ENCODE measurements at places on chromosomes 5 and 9. TPM values are rescaled to one million over a fixed set of nuclear protein-coding genes. Genes with fewer than 3 reads are reported as not detected.

GRCh38 chr5:154571325-154572035 is 93.5 kb upstream of the HAND1 start:
- no peak for DNase-seq

- no peak for DNase-seq
Observed at GRCh38 chr5:73938938-73939320, 312.9 kb downstream of the ARHGEF28 start.

- DNase-seq = peak; percentile 39
Observed at GRCh38 chr9:104748359-104749031, 1.0 kb downstream of the NIPSNAP3A start.

DNA sequence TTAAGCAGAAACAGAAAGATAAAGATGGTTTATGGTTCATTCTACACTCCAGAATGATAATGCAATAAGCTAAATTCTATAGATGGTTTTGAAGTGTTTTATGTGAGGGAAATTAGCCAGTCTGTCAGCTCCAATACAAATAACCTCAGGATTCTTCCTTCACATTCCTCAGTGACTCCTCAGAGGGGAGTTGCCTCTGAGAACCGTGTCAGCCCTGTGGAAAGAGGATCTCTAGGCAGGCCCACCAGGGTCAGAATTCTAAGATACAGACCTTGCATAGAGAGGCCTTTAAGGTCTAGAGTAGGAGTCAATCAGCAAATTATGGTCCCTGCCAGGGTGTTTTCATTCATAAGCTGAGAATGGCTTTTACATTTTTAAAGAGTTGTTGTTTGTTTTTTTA is 26.6 kb downstream of the RUSC2 start:
- DNase-seq = peak; percentile 20

- no peak for DNase-seq
Observed at GRCh38 chr9:129349665-129349947, 171.5 kb upstream of the IER5L start.

GRCh38 chr9:76603448-76603895 is 144.5 kb downstream of the GCNT1 start:
- DNase-seq = peak; percentile 87

DNA sequence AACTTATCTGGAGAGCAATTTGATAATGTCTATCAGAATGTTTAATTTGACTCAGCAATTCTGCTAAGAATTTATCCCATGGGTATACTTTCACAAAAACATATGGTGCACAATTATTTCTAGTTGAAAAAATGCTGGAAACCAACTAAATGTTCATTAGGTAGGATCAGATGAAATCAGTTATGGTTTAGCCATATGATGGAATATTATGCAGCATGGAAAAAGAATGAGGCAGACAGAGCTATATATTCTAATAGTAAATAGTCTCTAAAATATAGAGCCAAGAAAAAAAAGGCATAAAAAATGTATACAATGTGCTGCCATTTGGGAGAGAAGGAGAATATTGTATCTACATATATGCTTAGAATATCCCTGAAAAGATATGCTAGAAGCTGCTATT is 3.6 kb upstream of the SPATA6L start:
- DNase-seq = no peak

DNA sequence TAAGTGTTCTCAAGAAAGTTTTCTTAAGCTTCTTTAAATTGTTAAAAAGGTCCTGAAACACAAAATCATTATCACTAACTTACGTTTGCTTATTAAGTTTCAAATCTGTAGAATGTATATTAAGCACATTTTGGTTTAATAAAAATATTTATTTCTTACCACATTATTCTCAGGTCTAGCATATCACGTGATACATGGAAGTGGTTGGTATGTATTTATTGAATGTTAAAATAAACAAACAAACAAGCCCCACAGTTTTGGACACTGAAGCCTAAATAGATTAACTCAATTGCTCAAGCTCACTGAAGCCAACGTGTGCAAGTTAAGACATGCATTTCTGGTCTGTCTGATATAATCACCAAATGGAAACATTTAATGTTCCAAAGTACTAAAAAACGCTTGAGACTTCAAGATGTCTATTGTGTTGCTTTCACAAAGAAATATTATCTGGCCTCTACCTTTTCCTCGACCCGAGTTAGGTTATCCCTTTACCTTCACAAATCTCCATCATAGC is 1136.9 kb downstream of the TAF11L14 start:
- no peak for DNase-seq

DNA sequence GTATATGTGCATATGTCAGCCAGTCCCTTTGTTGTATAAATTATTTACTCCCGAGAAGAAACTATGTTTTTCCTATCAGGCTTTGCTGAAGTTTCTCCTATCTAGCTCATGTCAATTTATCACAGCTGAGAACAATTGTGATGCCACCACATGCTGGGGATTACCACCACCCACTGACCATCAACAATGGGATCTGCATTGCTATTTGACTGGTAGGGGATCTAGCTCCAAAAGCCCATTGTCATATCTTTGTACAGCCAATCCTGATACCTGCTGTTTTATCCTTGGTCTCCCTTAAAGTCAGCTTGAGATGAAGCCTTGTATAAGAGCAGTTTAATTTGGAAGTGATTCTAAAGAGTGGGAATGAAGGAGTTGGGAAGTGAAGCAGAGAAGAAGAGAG is 53.9 kb upstream of the KCNN2 start:
- no peak for DNase-seq

DNA sequence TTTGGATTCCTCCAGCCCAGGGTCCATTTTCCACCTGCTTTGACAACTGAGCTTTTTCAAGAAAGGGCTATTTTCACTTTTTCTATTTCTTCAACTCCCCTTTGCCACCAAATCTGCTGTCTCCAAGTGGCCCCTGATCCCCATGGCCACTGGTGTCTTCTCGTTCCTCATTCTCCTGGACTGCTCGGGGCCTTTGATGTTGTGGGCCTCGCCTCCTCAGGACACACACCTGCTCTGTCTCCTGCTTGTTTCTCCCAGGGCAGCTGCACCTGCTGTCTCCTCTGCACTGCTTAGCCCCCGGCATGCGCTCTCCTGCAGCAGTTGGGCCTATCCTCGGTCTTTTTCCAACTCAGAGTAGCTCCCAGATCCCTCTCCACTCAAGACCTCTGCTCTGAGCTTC is 16.3 kb upstream of the NANS start:
- DNase-seq = no peak

- DNase-seq = no peak
Observed at GRCh38 chr5:38023799-38024198, 184.0 kb upstream of the GDNF start.

DNA sequence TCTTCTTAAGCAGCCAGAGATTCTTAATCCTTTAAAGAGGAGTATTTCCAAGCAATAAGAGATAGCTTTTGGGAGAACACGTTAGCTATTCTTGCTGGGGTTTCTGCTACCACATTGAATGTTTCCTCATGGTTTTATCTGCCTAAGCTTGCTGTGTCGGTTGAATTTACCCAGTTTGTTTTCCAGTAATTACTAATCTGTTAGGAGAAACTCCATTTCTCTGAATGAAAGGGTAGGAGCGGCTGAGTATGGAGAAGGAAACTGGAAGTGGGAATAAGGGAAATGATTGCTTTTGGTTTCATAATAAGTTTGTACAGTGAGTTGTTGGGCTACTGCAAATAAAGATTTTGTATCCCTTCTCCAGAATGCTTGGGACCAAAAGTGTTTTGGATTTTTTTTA is 1.2 kb downstream of the JAK2 start:
- DNase-seq = no peak

DNA sequence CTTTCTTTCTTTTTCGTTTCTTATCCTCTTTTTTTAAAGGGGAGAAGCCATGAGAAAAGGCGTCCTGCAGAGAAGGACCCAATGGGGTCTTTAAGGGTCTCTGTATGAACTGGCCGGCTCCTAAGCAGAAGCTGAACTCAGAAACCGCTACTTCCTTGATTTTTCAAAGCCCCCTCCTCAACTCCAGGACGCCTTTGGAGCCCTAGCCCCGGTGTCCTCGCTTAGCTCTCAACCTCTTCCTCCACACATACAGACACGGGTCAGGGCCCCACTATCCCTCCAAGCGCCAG is 8.3 kb downstream of the PAX5 start:
- DNase-seq = no peak

DNA sequence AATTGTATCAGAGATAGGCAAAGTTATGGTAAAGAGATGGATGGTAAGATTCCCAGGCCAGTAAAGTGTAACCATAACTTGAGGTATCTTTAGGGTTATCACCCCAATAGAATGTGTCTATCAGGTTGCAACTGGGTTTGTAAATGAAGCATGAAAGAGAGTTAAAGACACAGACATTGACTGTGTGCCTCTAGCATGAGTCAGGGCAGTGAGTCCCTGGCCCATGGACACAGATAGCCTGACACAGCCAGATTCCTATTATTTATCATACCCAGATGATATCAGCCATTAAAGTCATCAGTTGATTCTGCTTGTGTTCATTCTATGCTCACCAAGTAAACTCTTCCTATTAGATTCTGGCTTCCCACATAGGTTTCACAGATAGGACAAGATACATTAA is 33.5 kb upstream of the SNAPC3 start:
- no peak for DNase-seq

DNA sequence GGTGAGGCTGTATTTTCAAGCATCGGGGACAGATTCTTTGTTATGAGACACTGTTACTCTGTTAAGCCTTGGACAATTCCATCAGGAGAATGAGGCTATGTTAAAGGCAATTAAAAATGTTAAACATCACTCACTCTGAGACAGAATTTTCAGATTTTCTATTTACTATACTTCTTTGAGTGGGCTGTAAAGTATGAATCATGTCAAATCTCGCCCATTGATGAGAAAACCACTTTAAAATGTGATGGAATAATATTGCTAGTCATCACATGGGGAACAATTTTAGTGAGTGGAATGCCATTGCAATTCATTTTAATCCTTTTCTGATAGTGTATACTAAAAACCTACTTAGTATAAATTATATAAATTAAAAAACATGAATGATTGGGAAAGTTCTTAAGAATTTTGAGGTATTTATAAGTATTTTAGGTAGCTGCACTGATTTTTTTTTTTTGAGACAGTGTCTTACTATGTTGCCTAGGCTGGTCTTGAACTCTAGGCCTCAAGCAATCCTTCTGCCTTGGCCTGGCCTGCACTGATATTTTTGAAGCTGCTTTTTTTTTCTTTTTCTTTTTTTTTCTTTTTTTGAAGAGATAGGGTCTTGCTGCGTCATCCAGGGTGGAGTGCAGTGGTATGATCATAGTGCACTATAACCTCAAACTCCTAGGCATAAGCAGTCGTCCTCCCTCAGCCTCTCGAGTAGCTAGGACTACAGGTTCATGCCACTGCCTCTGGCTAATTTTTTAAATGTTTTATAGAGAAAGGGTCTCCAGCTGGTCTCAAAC is 73.2 kb downstream of the KIAA1958 start:
- no peak for DNase-seq

- peak; percentile 79 for DNase-seq
Observed at GRCh38 chr5:169003721-169004541, 297.0 kb downstream of the SLIT3 start.

DNA sequence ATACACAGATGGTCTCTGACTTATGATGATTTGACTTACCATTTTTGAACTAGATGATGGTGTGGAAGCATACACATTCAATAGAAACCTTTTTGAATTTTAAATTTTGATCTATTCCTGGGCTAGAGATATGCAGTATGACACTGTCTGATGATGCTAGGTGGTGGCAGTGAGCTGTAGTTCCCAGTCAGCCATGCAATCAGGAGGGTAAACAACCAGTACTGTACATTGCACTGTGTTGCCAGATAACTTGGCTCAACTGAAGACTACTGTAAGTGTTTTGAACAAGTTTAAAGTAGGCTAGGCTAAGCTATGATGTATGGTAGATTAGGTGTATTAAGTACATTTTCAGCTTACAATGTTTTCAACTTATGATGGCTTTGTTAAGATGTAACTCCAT is 859.1 kb upstream of the ARRDC3 start:
- DNase-seq = no peak

DNA sequence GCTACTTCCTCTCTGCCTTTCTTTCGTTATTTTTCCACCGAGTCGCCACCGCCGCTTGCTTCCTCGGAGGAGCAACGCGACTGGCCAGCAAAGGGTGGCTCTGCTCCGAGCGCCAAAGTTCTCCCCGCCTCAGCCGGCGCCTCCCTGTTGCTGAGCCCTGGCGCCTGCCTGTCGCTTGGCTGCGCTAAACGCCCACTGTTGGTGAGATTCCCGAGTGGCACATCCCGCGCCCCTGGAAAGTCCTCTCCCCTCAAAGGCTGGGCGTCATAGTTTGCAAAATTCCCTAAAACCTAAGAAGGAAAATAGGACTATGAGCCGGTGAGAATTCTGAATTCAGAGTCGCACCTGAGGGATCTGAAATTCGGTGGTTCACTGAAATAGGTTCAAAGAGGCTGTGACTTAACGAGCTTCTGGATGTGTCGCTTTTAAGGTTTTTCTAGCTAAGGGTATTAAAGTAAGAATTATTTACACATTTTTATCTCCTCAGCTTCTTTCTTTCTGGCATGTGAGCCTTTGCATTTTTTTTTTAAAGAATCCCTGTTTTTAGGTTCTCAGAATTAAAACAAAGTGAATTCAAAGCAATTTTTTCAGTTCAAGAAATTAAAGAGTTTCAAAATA is at the start of gene GRIN3A:
Gene GRIN3A, minus strand, starts transcription at position 82 of the 618 bp plus-strand sequence. CDS start 668 bp downstream, outside the sequence.
- DNase-seq = no peak

DNA sequence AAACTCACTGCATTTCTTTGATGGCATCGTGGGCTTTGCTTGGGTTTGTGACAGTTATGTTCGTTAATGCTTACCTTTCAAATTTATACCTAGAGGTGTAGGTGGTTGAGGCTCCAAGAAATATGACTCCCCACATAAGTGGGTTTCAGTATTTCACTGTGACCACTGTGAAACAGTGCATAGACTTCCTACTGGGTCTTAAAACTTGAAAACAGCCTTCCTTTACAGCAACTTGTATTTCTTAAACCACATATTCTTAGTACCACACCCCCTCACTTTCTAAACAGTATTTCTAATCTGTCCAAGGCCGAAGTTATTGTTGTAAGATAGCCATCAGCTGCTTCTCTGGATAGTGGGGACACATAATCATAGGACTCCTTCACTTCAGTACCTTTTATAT is 48.3 kb downstream of the TMEFF1 start:
- DNase-seq = no peak

GRCh38 chr5:122358372-122358979 is 46.4 kb downstream of the SNCAIP start:
- DNase-seq = no peak

DNA sequence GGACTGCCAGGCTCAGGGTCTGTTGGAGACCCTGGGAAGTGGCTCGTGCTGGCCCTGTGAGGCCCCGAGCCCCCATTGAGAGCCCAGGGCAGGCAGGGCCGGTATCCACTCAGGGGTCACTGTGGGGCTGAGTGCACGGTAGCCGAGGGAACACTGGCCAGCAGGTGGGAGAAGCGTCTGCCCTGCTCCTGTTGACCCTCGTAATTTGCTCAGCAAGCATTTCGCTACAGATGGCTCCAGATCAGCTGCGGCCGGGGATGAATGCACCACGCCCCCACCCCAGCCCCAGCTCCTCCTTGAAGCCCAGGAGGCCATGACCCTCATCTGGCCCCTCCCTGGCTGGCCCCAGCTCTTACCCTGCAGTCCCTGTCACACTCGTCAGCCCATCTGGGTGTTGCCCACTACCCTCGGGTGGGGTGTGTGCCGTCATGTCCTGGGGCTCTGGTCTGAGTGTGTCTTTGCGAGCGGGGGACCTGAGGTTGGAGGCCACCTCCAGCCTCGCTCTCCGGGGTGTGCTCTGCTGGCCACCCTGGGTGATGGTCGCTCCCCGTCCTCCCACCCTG is 6.1 kb upstream of the NRARP start:
- DNase-seq = no peak

The EIF4E1B gene
- not detected for total RNA-seq

The HDHD3 gene
- total RNA-seq = 26.1 TPM

The AGTPBP1 gene
- 85.2 TPM for total RNA-seq

The TIFAB gene
- 0.43 TPM for total RNA-seq

The PJA2 gene
- 31.4 TPM for total RNA-seq

The FOXD4L3 gene
- not detected for total RNA-seq

The SEMA5A gene
- total RNA-seq = 0.95 TPM

The VLDLR gene
- not detected for total RNA-seq

The PAPPA gene
- total RNA-seq = 0.44 TPM

Measured in G401 (cell line).